T47D (cell line): ENCODE measurements at places on chromosomes 11 and 22.
A peak's percentile ranks its signal among the peaks of the same experiment; 100 is the strongest.

GRCh38 chr11:100681064-100681502 lies 6.0 kb upstream of the ARHGAP42 start:
- DNase-seq = no peak

- DNase-seq = no peak
These were observed 672 bp downstream of the RTL6 start for GRCh38 chr22:44497218-44497904.

DNA sequence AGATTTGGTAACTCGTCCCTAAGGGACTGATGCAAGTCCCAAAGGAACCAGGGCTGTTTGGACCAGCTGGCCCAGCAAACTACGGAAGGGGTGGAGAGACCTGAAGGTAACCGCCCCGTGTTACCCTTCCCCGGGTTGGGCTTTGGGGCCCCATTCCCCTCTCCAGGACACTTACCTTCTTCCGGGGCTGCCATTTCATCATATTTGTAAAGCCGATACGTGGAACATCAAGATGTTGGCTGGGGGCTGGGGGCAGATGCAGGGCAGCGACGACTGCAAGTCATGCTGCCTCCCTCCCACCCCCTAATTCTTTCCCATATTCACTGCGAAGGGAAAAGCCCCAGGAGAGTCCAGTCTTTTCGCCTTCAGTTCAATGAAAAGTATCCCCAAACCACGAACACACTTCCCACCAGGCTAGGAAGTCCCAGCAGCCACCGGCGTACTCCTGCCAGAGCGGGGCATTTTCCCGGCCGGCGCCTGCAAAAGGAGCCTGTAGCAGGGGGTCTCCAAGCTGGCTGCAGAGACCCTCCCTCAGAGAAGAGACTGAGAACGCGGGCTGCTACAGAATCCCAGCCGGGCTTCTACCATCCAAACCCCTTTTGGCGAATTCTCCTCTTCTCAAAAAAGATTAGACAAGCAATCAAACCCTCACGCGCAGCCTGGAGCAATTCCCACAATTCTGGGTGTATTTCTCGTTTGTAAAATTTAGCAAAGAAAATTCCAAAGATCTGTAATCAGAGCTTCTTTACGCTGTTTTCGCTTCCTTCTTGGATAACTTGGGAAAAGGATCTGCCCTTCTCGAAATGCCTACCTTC lies 236.7 kb downstream of the TTC28 start:
- no peak for DNase-seq

DNA sequence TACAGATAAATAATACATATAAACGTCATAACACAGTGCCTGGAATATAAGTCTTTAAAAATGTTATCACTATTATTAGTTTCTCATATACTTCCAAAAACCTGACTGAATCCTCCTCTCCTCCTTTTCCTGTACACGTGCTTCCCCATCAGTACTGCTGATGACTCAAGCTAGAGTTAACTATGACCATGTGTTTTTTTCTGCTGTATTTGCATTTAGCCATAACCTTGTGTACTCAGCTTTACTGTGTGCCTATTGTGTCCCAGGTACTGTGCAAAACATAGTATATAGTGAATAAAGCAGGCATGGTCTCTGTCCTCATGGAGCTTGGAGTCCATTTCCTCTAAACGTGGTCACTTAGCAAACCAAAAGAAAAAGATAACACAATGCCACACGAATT lies 56.5 kb upstream of the ARHGAP32 start:
- DNase-seq = peak; percentile 35

GRCh38 chr22:29870574-29870973 lies 12.4 kb upstream of the MTMR3 start:
- no peak for DNase-seq

GRCh38 chr11:36822829-36823228 lies 224.8 kb upstream of the RAG2 start:
- no peak for DNase-seq

DNA sequence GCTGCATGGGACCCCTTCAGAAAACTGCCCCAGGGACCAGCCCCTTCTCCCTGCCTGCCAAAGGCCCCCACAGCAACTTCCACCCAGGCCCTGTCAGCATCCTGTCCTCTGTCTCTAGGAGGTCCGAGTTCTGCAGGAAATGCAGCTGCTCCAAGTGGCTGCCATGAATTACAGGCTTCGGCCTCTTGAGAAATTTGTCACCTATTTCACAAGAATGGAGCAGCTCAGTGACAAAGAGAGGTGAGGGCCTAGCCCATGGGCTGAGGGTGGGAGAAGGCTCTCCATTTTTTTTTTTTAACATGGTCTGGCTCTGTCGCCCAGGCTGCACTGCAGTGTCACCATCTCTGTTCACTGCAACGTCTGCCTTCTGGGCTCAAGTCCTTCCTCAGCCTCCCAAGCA lies 7.3 kb downstream of the RGL4 start:
- no peak for DNase-seq

DNA sequence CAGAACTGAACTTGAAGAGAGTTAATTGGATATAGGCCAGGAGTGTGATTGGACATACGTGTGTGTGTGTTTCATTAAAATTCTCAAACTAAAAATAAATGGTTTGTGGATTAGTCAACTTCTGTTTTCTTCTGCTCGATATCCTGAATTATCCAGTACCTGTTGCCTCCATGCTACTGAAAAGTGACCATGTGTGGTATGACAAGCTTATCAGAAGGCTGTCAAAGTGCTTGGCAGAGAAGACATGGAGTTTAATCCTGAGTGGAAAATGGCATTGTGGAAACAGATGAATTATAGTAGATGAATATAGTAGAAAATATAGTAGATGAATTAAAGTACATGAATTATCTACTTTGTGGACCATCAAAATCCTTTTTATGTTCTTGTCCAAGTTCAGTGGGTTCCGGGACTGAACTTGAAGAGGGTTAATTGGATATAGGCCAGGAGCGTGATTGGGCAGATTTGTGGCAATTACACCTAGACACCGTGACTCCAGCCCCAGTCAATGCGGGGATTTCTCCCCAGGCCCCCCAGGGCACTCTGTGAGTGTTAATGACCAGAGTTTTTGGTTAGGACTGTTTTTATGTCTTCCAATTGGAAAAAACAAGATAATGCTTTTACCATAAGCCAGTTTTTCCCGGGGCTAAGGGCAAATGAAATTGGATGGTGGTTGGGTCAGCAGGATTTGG lies 30.1 kb downstream of the GRAMD1B start:
- DNase-seq = no peak

DNA sequence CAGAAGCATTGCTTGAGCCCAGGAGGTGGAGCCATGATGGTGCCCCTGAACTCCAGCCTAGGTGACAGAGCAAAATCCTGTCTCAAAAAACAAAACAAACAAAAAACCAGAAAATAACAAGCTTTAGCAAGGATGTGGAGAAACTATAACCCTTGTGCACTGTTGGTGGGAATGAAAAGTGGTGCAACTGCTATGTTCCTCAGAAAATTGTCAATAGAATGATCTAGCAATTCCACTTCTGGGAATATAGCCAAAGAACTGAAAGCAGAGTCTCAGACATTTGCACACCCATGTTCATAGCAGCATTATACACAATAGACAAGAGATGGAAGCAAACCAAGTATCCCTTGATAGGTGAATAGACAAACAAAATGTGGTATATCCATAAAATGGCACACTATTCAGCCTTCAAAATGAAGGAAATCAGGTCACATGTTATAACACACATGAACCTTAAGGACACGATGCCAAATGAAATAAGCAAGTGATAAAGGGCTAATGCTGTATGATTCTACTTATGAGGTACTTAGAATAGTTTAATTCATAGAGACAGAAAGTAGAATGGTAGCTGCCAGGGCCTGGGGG lies 15.9 kb downstream of the KLHL22 start:
- DNase-seq = no peak

GRCh38 chr11:78796956-78797355 lies 222.3 kb upstream of the NARS2 start:
- DNase-seq = peak; percentile 27

DNA sequence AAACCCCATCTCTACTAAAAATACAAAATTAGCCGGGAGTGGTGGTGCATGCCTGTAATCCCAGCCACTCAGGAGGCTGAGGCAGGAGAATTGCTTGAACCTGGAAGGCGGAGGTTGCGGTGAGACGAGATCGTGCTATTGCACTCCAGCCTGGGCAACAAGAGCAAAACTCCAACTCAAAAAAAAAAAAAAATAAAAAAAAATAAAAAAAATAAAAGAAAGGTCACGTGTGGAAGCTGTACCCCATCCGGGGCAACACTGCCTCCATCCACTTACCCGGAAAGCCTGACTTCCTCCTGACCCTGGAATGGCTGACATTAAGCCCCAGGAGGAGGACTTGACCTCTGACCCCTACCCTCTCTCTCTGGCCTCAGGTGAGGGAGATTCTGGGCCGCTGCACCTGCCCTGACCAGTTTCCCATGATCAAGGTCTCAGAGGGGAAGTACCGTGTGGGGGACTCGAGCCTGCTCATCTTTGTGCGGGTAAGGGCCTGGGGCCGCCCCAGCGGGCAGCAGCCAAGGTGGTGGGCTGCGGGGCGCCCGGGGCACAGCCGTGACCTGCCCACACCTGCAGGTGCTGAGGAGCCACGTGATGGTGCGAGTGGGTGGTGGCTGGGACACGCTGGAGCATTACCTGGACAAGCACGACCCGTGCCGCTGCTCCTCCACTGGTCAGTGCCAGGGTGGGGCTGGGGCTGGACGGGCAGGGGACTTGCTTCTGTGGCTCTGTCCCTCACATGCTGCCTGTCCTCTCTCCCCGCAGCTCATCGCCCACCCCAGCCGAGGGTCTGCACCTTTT lies 3.8 kb downstream of the GAS2L1 start:
- DNase-seq = no peak

- no peak for DNase-seq
These were observed 6.0 kb downstream of the SCARF2 start for GRCh38 chr22:20431511-20432192.
